GM12878 (cell line): ENCODE measurements at places on chromosomes 3 and 15.

DNA sequence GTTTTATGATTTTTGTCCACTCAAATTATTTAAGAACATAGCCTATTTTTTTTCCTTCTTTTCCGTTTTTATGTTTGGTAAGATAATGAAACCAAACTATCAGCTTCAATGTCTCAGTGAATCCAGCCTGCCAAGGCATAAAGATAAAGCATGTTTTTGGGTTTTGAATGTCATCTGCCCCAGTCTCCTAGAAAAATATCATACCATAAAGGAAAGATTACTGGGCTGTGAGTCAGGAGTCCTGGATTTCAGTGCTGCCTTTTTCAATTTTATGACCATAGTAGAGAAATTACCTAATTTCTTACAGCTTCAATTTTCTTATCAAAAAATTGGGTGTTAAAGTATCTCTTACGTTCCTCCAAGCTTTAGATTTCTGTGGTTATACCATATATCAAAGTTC is 87.5 kb downstream of the GAP43 start:
- no peak for DNase-seq

- no peak for DNase-seq
Observed at GRCh38 chr3:128448491-128448890, 18.2 kb downstream of the DNAJB8 start.

GRCh38 chr3:151684094-151684493 is 49.6 kb upstream of the AADACL2 start:
- no peak for DNase-seq

- DNase-seq, result no peak
Observed at GRCh38 chr3:142523921-142524566, 54.5 kb downstream of the ATR start.

- no peak for DNase-seq
Observed at GRCh38 chr15:81889485-81889881, 156.3 kb downstream of the MEX3B start.

DNA sequence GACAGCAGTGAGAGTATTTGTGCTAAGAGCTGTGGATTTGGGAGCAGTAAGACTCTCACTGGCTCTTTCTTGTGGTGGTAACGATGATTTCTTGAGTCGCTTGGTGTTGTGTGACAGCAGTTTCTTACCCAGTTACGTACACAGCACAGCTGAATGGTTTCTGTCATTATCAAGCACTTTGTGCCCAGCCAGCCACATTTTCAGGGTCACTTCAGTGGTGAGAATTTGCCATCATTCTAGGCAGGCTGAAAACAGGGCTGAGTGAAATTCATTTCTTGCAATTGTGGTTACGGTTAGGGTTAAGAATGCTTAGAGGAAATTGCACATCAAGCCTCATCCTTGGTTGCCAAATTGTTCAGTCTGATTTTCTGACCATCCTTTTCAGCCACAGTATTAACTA is 130.1 kb downstream of the RYR3 start:
- DNase-seq, result no peak

DNA sequence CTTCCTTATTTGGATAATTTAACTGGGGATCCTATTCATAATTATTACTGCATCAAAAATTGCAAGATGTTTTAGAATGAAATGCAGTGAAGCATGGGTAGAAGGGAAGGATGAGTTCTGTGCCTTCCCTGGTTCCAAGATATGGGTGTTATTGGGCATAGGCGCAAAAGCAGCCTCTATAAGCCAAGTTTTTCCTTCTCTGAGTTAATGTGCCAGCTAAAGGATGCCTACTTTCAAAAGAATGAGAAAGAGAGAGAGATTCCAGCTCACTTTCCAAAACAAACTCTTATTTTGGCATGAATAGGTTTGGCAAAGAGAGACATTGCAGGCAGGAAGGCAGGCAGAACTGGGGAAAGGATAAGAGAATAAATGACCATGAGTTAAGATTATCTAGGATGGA is 270.2 kb downstream of the TAFA4 start:
- DNase-seq, result no peak

DNA sequence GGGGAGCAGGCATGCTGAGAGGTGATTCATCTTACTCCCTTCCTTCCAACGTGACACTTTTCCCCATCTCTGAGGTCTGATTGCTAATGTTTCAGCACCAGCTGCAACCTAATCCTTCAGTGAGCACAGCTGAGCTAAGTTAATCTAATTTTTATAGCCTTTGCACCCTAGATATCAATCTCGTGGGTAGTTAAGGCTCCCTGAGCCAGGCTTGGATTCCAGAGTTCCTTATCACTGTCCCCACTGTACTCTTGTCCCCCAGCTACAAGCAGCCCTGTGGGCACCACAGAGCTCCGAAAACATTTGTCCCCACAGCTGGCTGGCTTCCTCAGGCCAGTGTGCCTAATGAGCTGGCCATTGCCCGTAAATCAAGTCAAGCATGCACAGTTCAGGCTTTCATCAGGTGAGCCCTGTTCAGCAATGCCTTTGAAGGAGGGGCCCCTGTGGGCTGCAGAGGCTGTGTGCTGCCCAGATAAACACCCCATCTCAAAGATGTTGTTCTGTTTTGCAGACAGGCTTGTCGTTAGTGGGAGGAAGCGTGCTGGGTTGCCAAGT is 376.9 kb upstream of the RASGRP1 start:
- DNase-seq, result no peak

DNA sequence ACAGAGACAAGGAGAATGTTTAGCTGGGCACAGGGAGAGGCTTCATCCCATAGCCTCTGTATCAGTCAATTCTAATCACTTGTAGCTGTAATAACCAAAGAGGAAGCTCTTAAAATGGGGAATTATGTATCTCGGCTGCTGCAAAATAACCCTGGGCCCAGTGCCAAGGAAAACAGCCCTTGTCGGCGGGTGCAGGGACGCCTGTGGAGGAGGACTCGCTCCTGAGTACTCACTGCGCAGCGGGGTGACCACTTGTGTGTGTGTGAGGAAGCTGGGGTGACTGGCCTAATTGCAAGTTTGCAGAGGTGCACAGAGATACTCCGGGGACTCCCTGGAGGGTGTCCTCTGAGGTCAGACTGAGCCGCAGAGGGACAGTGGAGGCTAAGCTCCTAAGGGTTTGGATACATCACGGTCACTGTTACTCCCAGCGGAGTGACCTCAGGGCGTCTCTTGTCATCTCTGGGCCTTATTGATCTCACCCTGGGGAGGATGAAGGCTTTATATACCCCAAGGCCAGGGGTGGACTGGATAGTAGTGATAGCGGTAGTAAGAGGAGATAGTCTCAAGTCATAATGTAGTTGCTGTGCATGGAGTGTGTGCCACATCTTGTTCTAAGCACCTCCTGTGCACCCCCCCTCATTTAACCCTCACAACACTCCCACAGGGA is 37.2 kb downstream of the SLC6A6 start:
- no peak for DNase-seq

- DNase-seq, result no peak
Observed at GRCh38 chr3:145094355-145094941, 1066.5 kb downstream of the PLOD2 start.

DNA sequence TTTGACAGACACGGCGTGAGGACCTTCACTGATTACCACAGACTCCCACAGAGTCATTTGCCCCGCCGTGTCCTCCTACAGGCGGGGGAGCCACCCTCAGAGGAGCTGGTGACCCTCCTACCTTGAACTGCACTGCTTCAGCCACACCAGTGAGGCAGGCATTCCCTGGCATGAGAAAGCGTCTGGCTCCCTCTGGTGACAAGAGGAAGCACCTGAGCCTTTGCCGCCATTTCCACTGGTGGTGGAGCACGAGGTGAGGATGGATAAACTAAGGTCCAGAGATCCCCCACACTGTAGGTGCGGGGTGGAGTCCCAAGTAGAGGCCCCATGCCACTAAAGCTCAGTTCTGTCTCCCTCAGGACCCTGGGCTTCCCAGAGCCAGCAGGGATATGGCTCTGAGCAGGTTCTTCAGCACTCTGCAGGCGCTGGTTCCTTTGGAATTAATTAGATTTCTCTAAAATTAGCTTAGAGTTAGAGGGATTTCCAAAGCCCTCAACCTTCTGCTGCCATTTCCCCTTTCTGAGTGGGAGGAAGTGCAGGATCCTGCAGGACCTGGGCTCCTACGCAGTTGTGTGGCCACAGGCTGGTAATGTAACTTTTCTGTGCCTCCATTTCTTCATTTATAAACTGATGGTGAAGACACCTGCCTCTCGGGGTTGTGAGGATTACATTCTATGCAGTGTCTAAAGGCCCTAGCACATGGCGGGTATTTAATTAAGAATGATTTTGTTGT is 224.0 kb downstream of the SLCO3A1 start:
- DNase-seq, result no peak

- no peak for DNase-seq
Observed at GRCh38 chr3:184050217-184050847, 2.5 kb upstream of the HTR3C start.

DNA sequence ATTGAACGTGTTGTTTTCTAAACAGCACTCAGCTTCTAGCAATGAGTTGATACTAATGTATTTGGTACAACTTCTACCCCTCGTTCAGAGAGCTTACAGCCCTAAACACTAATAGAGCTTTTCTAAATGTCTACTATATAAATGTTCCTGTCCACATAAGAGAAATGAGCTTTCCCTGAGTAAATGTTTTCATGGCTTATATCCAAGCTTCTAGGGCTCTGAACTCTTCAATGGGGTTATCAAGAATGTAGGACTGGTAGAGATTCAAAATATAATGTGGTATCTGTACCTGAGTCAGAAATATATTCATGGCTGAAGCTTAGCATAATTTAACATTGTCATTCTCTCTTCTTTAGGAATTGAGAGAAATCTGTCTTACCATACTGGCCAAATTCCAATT is 73.4 kb downstream of the SERPINI1 start:
- DNase-seq, result no peak

DNA sequence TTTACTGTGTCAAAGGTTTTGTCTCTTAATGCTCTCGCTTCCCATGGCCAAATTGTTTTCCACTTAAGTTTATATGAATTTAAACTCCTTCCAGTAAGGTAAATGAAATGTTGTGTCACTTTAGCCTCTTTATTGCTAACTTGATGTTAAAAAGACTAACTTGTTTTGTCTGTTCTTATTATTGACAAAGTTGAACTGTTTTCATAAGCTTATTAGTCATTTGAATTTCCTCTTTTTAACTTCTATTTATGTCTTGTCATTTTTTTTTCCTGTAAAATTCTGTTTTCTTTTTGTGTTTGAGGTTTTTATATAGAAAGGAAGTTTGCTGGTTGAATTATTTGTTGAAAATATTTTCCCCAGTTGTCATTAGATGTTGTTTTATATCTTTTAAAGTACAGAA is 25.8 kb downstream of the FAM98B start:
- no peak for DNase-seq

DNA sequence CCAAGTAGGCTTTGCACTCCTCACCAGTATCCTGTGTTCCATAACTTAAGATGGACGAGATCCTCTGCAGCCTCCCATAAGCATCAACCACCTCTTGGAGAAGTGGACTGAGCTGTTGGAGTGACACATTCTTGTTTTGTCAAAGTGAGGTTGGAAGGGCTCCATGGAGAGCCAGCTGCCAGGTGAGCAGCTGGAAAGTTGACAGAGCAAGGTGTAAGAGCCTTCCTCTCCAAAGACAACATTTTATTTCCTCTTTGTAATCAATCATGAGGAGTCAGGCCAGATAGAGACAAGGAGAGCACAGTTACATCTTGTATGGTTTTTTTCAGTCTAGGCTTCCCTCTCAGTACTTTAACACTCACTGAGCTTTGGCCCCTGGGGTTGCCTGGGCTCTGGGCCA is 5.1 kb downstream of the ABI3BP start:
- no peak for DNase-seq

DNA sequence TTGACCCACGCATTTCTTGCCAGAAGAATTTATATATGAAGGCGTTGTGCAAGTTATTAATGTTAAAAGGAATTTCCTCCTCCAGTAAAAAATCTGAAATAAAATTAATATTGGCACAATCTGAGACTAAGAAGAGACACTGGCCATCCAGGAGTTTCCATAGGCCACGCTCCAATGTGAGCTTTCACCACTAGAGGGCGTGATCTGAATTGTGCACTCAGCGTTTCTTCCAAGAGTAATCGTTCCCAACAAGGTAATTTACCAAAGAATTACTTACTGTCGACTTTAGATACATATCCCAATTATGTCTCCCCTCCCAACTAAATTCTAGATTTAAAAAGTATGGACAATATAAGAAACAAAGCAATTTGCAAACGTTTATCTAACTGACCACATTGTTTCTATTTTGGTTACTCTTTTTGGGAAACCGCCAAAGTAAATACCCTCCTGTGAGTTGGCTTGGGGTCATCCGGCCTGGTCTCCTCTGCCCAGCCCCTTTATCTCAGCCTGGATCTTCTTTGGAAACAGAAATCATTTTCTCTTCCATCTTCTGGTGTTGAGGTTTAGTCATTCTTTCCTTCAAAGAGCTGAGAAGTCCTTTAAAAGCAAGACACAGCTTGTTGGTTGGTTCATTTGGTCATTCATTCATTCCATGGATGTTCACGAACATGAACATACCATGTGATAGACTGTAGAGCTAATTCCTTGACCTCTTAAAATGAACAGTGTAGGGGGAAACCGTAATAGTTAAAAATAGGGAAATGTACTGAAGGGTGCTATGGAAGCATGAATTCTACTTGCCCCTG is 26.2 kb downstream of the POLR2M start:
- no peak for DNase-seq

GRCh38 chr3:151093905-151094304 is 8.4 kb downstream of the MED12L start:
- DNase-seq, result no peak

DNA sequence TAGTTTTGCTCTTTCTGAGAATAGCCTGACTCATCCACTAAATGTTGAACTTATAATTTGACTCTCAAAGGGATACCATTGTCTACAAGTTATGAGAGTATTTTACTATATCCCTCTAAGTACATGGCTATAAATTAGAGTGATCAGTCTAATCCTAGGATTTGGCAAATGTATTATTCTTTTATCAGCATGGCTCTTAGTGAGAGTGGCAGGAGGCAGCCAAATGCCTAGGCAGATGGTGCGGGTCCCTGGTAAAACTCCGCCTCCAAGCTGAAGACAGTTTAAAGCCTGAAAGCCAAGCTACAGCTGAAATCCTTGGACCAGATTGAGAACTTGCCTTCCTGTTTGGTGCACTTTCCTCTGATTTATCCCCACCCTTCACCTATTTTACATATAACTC is 631.8 kb downstream of the SQOR start:
- DNase-seq, result no peak

- DNase-seq, result no peak
Observed at GRCh38 chr3:141754032-141754431, 9.2 kb upstream of the GRK7 start.

- no peak for DNase-seq
Observed at GRCh38 chr3:25150199-25150598, 277.9 kb upstream of the RARB start.
